Fibroblast of lung (primary cell): ENCODE measurements at places on chromosomes 2 and 18.

DNA sequence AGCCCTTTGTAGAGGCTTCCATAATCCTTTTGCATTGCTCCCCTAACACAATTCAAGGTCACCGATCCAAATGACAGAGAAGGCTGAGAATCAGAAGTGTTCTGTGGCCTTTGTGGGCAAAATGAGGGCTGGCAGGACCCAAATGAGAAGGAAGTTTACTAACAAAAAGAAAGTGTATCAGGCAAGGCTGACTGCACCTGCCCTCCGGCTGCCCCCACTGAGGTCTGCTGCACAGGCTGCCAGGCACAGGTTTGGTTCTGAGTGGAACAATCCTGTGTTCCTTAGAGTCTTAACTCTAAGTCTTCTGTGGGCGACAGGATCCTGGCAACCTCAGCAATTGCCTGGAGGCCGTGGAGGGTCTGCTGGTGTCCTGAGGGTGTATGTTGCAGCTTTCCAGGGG, 568.5 kb downstream of the CMPK2 start:
- no peak for DNase-seq

- DNase-seq, result no peak
These were observed 7.7 kb downstream of the CD28 start for GRCh38 chr2:203714112-203714511.

- peak; percentile 80 for DNase-seq
These were observed 67.5 kb upstream of the AMMECR1L start for GRCh38 chr2:127953128-127953718.

- DNase-seq, result peak; percentile 79
These were observed 27.1 kb upstream of the CWC22 start for GRCh38 chr2:180033993-180034894.

GRCh38 chr2:71463342-71463654, 9.9 kb downstream of the DYSF start:
- no peak for DNase-seq
